ENCODE measurements at places on chromosomes 3 and 15.

- no peak for DNase-seq
Observed at GRCh38 chr15:43361313-43361903, 9.4 kb downstream of the ZSCAN29 start.

GRCh38 chr3:134079111-134079547 is 49.4 kb upstream of the SLCO2A1 start:
- DNase-seq = no peak

- DNase-seq = no peak
Observed at GRCh38 chr3:100160521-100160920, 46.2 kb upstream of the FILIP1L start.

GRCh38 chr3:157156837-157157635 is 2.9 kb downstream of the CCNL1 start:
- peak; percentile 41 for DNase-seq

DNA sequence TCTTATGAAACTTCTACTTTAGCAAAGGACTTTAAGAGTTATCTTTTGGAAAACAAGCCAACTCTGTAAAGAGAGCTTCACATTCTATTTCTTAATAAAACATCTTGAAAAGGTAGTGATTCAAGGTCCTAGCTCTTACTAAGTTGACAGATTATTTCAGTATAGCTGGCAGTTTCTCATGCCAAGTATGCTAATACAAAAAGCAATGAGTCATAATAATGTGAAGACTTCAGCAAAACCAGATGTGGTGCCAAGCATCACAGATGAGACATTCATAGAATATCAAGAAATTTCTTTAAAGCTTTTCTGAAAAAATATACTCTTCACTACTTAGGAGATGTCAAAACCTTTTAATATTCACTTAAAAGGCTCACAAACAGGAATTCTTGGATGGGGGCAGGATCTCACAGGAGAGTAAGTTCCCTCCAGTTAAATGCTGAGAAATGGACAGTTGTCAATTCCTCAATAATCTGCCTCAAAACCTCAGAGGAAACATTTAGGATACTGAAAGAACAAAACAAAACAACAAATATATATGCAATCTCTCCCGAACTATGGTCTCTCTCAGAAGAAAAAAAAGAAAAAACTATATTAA is 45.6 kb downstream of the DCBLD2 start:
- no peak for DNase-seq

- peak; percentile 68 for DNase-seq
Observed at GRCh38 chr3:194323785-194324735, 27.1 kb downstream of the CPN2 start.

- DNase-seq = no peak
Observed at GRCh38 chr3:31581660-31582059, 48.9 kb downstream of the STT3B start.

DNA sequence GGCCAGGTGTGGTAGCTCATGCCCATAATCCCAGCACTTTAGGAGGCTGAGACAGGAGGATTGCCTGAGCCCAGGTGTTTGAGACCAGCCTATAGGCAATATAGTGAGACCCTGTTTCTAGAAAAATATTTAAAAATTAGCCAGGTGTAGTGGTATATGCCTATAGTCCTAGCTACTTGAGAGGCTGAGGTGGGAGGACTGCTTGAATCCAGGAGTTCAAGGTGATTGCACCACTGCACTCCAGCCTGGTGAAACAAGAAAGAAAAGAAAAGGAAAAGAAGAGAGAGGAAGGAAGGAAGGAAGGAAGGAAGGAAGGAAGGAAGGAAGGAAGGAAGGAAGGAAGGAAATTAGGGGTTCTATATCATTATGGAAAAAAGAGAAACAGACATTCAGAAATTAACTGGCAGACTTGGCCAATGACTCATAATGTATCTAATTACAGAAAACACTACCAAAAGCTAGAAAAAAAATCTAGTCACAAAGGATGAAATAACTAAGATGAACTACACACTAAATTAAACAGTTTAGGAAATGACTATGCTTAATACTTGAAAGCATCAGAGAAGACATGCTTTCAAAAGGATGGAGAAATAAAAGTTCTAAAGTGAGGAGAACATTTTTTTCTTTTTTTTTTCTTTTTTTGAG is 45.4 kb upstream of the TERB2 start:
- DNase-seq = no peak

- no peak for DNase-seq
Observed at GRCh38 chr3:59772416-59773408, 722.9 kb upstream of the CFAP20DC start.
